Stimulated activated CD8-positive, alpha-beta memory T cell treated with anti-CD3 and anti-CD28 coated beads, Interleukin-7, amount 100 ng/mL, for 1 hour (primary cell): ENCODE measurements at places on chromosomes 5 and 9.

- DNase-seq: no peak
Observed at GRCh38 chr9:3433754-3434153, 92.0 kb downstream of the RFX3 start.

- DNase-seq: no peak
Observed at GRCh38 chr5:71719063-71719964, at the start of gene CARTPT. Gene CARTPT, plus strand, starts transcription at chr5:71719275. Its CDS starts 19 bp downstream, at chr5:71719294.

DNA sequence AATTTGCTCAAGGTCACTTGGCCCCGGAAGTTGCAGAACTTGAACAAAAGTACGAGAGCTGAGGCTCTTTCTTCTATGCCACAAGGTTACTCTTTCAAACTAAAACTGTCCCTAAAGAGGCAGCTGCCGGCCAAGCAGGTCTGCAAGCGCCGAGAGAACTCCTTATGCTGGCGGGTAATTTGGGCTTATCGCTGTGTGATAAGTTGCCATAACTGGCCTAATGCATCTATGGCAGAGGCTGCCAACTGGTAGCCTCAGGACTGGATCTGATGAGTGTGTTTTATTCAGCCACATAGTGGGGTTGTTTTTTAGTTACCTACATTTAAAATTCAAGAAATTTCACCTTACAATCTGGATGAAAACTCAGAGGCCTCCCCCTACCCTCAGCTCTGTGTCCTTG is 68.1 kb upstream of the SPOCK1 start:
- DNase-seq: no peak

DNA sequence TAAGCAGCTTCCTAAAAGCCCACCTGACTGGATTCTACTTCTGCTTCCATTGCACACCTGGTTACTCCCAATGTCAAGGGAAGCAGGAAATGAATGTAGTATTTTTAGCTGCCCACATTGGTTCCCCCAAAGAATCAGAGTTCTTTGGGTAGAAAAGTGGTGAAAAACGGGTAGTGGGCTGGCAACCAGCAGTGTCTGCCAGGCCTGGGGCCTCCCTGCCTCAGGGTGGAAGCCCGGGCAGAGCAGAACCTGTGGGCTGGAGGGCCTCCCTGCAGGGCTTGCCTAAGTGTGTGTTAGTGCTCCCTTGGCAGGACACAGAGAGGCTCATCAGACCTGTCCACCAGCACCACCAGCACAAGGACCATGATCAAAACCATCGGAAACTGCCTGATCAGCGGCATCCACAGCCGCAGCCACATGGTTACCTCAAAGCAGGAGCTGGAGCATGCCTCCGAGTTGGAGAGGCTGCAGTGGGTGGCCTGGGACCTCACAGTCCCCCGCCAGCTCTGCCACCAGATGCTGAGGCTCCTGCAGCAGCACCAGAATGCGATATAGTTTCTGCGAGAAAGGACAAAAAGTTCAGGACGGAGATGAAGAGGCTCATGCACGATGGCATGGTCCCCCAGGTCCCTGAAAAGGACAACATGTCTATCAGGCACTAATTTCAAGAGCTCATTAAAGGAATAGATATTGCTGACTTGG is 72.2 kb downstream of the PTPDC1 start:
- DNase-seq: no peak

DNA sequence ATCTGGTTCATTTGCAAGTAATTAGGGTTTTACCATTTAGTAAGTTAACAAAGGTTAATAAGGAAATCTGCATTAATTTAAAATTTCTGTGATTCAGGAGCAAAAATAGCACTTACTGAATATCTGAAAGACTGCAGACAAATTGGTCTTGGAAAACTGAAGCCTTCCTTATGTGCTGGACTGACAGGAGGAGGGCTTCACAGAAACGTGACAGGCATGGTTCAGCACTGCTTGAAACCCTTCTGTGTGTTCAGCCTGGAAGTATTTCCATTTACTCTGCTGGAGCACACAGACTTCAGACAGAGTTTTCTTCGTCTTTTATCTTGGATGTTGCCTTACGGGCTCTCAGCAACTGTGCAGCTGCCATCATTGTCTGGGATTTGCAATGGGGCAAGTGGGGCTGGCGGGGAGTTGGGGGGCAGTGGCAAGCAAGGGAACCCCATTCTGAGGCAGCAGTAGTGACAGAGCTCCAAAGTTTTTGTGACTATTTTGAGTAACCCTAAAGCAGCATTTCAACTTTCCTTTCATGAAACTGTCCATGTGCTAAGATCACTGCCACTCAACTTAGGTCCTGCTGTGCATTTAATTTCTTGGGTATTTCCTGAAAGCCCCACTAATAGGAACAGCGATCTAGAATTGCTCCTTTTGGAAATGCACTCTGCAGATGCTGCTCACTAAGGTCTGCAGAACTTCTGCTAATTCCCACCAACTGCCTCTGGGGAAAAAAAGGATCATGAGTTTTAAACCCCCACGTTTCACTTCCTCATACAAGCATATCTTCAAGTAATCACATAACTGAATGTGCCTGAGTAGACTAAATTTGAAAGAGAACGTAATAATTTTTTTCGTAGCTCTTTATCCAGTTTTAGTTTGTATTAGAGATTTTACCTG is 56.6 kb downstream of the KCNN2 start:
- no peak for DNase-seq

DNA sequence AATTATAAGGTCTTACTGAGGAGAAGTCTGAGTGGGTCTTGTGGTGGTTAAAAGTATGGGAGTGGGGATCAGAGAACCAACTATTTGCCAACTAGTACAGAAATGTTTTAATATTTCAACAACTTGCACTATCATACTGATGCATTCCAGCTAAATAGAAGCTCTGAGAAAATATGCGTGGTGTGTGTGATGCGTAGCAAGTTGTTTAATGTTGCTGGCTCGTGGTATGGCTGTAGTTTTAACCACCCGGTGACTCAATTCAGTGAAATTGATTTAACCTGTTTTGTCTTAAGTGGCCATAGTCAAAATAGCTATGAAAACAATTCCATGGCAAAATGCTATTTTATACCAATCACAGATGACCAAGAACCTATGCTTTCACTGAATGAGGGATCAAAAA is 176.5 kb upstream of the SLC24A2 start:
- no peak for DNase-seq

DNA sequence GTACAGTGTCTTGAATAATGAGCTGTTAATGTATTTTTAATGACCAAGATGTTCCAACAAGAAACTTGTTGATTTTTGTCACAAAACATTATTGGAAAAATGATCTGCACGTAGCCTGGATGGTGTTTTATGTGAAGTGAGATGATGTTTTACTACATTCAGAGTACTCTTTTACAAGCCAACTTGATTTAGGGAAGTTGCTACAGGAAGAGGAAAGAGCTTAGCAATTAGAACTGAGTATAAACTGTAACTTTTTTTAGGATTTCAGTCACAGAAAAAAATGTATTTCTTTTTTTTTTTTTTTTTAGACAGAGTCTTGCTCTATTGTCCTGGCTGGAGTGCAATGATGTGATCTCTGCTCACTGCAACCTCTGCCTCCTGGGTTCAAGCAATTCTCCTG is 113.6 kb upstream of the ADRA1B start:
- no peak for DNase-seq

GRCh38 chr9:3858961-3859360 is 333.2 kb upstream of the RFX3 start:
- DNase-seq: no peak

DNA sequence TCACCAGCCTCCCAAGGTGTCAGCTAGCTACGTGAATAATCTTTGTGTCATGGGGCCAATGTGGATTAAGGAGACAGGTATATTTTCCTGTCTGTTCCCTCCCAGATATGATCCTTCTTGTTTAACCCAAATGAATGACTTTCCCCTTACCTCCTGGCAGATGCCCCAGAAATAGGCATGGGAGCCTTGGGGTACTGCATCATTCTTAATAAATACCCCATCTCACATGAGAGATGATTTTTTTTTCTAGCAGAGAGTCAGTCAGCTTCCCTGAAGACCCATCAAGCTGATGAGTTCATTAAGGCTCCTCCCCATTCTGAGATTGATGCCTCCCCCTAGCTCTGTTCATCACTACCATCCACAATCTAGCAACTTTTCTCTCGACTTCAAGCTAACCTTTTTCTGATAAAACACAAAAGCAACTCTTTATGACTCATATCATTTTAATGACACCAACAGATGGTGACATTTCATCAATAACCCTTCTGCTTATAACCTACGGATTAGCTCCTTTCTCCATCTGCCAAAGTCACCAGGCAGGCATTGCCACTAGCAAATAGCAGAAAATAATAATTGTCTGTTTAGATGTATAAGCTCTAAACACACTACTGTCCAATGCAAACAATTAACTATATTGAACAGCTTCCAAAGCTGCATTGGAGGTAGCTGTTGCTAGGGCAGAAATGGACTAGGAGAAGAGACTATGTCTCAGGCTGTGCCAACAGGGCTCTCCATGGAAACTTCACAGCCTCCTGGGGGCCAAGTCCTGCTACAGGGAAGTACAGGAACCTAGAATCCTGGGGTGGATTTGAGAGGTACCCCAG is 143.7 kb downstream of the ACER2 start:
- no peak for DNase-seq

DNA sequence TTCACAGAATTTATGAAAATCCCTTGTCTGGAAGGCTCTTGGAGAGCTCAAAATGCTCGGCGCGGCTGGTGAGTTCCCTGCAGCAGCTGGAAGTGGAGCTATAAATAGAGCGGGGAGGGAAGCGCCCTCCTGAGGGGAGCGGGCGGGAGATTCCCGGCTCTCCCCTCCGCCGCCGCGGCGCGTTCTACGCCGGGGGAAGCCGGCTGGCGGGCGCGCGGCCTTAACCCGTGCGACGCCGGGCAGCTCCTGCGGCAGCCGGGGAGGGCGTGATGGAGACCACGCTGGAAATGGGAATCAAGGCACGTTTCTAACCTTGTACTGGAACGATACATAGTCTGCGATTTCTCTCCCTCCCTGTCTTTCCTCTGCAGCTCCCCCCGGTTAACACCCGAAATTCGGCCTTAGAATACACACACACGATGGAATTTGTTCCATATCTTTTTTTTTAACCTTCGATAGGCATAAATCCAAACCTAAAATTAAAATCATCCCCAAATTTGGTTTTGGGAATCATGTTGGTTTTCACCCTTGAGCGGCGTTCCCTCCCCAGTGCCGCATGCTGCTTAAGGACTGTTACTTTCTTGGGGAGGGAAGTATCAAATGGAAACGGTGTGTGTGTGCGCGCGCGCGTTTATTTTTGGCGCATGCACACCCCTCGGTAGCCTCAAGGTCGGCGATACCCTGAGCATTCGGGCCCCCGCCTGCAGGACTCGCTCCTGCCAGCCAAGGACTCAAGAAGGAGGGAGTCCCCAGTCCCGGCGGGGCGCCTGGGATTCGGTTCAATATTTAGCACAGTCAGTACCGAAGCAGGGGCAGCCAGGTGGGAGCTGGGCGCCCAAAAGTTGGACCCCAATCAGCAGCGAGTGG is 306.3 kb upstream of the KCNN2 start:
- DNase-seq: no peak

GRCh38 chr5:96149546-96149945 is 187.9 kb upstream of the ELL2 start:
- no peak for DNase-seq

DNA sequence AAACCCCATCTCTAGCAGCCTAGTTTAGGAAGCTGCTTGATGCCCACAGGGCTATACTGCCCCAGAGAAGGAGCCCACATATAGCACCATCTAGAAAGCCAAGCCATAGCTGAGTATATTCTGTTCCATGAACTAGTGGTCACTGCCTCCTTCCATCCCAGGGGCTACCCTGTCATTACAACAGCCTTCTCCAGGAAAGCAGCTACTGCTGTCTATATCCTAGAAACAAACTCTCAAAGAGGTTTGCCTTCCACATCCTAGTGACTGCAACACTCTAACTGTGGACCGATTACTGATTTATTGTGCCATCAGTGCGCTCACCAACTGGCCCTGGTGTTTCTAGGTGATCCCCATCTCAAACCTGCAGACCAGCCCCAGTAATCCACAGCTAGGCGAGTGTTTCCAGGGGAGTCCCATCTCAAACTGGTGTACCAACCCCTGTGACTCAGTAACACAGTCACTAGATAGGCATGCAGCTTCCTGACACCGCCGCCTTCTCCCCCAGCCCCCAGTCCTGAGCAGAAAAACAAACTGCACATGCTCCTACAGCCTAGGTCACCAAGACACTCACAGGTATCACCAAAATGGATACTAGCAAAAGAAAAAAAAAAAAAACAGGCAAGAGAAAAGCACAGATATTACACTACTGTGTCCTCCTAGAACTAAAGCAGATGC is 14.8 kb downstream of the SPTLC1 start:
- no peak for DNase-seq

DNA sequence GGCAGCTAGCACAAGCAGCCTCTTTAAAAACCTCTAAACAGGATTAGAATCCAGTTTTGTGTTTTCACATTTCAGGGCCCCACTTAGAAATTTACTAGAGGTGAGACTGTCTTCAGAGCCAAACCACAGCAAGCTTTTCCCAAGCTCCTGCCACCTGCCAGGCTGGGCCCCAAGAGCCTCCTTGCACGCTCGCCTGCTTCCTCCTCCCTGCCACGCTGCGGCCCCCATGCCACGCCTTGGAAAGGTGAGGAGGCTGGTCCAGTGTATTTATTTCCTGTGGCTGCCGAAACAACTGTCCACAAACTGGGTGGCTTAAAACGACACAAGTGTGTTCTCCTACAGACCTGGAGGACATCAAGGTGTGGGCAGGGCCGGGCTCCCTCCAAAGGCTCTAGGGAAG is 43.4 kb downstream of the NKX2-5 start:
- DNase-seq: no peak

GRCh38 chr9:87910821-87911220 is 6.9 kb upstream of the SPATA31C1 start:
- no peak for DNase-seq

DNA sequence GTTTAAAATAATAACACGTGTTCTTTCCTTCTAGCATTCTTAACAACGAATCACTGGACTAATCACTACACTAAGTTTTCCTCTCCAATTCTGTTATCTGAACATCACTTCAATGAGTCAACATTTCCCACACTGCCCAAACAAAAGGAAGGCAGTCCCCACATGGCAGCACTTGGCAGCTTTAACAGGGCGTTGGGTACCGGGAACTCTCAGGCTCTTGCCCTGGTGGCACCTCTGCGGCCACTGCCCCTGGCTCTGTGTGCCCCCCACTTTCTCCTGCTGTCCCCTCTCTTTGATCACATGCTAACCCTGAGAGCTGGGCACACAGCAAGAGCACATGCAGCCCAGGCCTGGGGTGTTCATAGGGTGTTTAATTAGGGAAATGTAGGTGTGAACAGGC is 15.7 kb downstream of the SLC6A3 start:
- no peak for DNase-seq

- no peak for DNase-seq
Observed at GRCh38 chr5:143601917-143602333, 198.4 kb upstream of the NR3C1 start.
